CD4-positive, alpha-beta T cell treated with Interleukin-17A for 1 hour (primary cell): ENCODE measurements at places on chromosomes 3 and 15.

- DNase-seq: no peak
These were observed 43.5 kb downstream of the KY start for GRCh38 chr3:134607054-134608022.

GRCh38 chr3:89372456-89372855, 265.0 kb downstream of the EPHA3 start:
- DNase-seq: no peak

DNA sequence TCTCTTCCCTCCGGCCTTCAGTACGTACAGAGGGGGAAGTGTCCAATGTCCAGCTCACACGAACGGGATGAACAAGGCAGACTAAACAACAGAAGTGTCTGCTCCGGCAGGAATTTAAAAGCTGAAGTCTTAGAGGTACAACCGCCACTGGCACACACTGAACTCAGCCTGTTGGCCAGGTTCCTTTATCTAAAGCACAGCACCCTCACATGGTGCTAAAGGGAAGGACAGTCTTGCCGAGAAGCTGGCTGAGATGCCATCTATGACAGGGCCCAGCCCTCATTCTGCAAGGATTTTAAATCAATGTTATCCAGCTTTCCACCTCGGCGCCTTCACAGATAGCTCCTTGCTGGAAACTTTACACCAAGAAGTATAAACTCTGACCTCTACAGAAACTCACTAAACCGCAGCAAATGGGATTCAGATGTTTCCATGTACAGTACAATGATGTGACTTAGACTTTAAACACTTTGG, 2.8 kb downstream of the ADAMTS17 start:
- peak; percentile 78 for DNase-seq

DNA sequence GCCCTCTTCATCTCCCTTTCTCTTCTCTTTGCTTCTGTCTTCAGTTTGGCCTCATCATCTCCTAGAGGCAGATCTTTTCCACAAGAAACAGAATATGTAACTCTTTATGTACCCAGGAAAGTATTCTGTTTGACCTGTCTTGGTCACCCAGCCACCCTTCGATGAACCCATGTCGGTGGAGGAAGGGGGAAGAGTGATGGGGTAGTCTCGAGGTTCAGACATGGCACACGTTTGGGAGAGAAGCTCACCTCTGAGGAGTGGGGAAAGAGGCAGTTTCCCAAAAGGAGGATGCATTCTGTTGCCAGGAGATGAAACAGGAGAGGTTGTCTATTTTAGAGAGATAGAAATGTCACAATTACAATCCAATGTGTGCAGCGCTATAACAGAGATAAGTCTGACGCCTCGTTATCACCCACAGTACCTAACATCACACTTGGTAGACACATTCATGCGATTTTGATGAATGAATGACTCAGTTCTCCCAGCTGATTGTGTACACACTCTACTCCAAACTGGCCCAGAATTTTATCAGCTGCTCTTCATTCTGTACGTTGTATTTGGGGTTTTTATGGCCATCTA, 722 bp upstream of the CCDC50 start:
- no peak for DNase-seq

DNA sequence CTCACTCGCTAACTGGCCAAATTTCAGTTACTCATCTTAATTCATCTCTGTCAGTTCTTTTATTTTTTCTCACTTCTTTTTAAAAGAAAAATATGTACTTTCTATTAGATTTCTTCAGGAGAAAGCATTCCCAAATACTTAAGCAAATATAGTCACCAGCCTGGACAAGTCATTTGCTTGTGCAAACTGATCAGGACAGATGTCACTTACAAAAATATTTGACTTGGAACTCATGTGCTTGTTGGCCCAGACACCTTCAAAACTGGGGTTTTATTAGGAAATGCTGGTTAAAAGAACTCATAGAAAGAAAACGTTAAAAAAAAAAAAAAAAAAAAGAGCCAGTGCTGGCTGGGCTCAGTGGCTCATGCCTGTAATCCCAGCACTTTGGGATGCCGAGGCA, 31.3 kb upstream of the FOXP1 start:
- DNase-seq: no peak

DNA sequence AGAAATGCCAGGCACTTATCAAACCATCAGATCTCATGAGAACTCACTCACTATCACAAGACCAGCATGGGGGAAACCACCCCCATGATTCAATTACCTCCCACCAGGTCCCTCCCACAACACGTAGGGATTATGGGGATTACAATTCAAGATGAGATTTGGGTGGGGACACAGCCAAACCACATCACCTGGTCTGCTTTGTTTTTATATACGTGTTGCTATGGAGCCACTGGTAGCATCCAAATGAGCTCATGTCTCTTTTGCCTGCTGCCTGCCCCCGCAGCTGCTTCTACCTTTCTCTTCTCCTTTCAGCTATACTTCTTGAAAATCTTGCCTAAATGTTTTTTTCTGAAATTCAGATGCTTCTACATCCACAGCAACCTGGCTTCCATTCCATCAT, 26.8 kb upstream of the PCOLCE2 start:
- no peak for DNase-seq

GRCh38 chr15:55613727-55614126, 25.6 kb upstream of the PYGO1 start:
- no peak for DNase-seq

GRCh38 chr15:79311901-79312553, 1.1 kb downstream of the TMED3 start:
- no peak for DNase-seq
